ENCODE measurements at places on chromosomes 4 and X. TPM values are rescaled to one million over a fixed set of nuclear protein-coding genes. Genes with fewer than 3 reads are reported as not detected.

- no peak for DNase-seq
These were observed 56.2 kb upstream of the S100G start for GRCh38 chrX:16593801-16594200.

GRCh38 chr4:142383800-142384470 lies 462.2 kb downstream of the INPP4B start:
- DNase-seq, result no peak

DNA sequence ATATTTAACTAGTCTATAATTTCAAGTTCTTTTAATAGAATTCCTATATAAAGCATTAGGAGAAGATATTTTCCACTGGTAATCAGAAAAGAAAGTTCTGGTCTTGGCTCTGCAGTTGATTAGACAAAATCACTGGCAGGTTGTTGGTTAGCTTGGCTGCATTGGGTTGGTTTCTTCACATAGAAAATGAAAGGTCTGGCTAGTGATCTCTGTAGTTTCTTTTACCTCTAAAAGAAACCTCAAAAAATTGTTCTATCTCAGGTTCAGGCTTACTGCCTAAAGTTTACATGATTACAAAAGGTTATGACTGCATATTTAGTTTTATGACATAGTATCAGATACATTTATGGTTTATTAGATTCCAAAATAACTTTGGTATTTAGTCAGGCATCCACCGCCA lies 95.8 kb upstream of the NAP1L5 start:
- no peak for DNase-seq

GRCh38 chr4:1565598-1566295 lies 118.4 kb downstream of the FAM53A start:
- DNase-seq, result no peak

DNA sequence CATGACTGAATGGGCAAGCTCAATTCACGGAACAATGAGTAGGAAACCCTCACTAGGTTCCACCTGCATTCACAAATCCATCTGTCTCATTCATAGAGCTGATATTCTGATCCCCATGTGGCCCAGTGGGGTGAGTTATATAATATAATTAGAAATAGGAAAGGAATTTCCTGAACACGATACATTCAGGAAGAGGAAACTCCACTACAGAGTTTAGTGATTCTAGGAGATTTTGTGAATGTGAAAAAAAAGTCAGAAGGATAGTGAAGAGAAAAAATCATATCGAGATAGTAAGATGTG lies 471.2 kb downstream of the GASK1B start:
- no peak for DNase-seq

DNA sequence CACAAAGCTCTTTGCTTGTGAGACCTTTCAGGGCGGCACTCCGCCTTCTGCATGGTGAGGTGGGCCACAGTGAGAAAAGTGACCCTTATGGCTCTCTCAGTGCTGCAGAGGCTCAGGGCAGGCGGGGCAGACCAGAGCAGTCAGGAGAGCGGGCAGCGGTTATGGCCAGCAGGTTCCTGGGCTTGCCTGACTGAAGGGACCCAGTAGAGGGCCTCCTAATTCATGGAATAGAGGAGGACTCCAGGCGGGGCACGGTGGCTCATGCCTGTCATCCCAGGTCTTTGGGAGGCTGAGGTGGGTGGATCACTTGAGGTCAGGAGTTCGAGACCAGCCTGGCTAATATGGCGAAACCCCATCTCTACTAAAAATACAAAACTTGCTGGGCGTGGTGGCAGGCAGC lies 91.4 kb downstream of the CLNK start:
- DNase-seq, result no peak

GRCh38 chrX:117982694-117983392 lies 133.8 kb downstream of the KLHL13 start:
- DNase-seq, result no peak

GRCh38 chr4:113783701-113784100 lies 22.2 kb upstream of the CAMK2D start:
- DNase-seq, result no peak

- no peak for DNase-seq
These were observed 64.1 kb downstream of the ZNF81 start for GRCh38 chrX:47900833-47901232.

Gene ODAPH
- not detected for total RNA-seq
